ENCODE measurements at places on chromosomes 13 and 19.

GRCh38 chr19:18713550-18714117, 30.2 kb downstream of the CRTC1 start:
- no peak for DNase-seq

GRCh38 chr13:33250609-33251008, 34.9 kb downstream of the STARD13 start:
- no peak for DNase-seq

GRCh38 chr13:19817106-19817505, 34.4 kb upstream of the PSPC1 start:
- DNase-seq: no peak

DNA sequence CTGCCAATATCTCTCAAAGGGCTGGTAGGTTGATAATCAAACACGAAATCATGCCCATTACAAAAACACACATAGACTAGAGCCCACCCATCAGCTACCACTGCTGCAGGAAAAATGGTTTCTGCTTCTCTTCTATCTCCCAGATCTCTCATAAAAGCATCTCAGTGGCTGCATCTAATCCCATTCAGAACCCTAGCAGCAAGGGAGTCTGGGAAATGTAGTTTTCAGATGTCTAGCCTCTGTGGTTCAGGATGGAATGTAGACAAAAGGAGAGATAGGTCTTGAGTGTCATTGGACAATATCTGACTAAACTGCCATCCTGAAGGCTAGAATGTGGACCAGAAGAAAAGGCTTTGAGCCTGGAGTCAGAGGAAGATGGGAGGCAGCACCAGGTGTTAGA, 32.1 kb downstream of the RDH8 start:
- DNase-seq: no peak

DNA sequence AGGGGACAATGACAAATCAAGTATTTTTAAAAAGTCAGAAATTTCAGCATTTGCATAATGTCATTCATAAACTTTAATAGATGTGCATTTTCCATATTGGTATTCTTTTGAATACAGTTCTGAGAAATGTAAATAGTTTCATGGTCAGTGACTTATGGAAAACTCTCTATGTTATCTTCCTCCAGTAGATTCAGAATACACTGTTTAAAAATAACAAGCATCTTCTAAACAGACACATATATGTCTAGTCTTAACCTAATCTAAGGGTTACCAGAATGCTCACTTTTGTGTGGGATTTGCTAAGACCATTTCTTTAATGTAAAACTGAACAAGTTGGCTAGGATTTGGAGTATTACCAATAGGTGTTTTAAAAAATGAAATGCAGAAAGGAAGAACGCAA, 119.8 kb upstream of the SGCG start:
- DNase-seq: no peak

- DNase-seq: no peak
Measured at GRCh38 chr19:4098493-4098892, 25.4 kb downstream of the MAP2K2 start.

All from neural crest cell (in vitro differentiated cells).